ENCODE measurements at places on chromosomes 4 and X.
A peak's percentile ranks its signal among the peaks of the same experiment; 100 is the strongest.

DNA sequence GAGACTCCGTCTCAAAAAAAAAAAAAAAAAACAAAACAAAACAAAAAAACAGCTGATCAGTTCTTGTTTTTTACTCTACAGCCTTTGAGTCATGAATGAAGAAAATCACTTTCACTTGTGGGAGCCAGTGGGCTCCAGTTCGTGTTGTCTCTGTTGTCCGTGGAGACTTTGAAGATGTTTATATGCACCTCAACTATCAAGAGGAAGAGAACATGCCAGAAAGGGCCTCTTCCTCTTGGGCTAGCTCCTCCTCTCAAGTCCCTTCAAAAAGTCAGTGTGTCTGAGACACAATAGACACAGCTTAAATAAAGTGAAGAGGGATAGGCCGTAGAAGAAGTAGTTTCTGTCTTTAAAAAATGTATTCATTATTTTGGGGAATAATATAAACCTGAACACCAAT, 182.7 kb downstream of the KDR start:
- no peak for DNase-seq

DNA sequence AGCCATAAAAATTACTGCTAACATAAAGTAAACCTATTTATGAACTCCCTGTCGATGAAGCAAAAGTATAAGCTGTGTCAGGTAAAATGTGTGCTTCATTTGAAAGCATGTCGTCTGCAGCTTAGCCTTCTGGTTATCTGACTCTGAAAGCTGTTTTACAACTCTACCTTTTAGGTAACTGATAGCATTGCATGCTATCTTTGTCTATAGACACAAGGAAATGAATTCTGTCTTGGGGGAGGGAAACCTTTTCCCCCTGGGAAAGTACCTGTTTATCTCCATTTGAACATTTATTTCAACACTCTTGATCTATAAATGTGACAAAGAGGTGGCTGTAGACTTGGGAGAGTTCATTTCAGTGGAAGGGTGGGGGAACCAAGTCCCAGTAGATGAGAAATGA, 51.4 kb downstream of the RAB40A start:
- no peak for DNase-seq

DNA sequence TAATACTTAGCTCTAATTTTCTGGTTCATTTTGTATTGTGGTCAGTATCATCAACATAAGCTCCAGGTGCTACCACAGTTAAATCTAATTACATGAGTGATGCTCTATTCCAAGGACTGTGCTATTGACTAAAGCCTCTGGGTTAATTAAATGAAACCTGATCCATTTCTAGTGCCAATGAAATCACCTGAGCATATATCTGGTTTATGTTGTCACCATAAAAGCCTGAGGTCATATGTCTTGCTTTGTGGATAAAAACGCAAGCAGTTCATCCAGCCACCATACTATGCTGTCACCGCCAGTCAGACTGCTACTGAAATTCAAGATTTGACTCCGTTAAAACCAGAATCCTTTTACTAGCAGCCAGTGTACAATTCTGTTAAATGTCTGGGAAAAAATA, 64.2 kb upstream of the ZNF518B start:
- no peak for DNase-seq

- no peak for DNase-seq
These were observed 36.8 kb upstream of the REST start for GRCh38 chr4:56870946-56871345.

GRCh38 chr4:70099206-70099605, 49.0 kb downstream of the HTN1 start:
- DNase-seq, result no peak

DNA sequence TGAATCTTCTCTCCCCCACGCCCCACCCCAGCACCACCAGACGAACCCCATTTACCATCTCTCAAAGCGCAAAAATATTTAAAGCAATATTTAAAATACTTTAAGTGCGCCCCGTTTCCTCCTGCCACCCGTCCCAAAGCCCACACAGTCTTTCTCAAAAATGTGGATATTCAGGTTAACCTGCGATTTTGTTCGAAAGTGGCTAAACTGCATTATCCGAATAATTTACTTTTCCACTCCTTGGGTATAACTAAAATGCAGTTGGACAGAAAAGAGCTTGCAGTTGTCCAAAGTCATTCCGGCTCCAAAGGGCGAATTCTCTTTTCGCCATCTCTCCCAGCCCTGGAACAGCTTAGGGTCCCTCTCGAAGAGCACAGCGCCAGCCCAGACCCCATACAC, 662 bp downstream of the SMIM43 start:
- DNase-seq, result no peak

DNA sequence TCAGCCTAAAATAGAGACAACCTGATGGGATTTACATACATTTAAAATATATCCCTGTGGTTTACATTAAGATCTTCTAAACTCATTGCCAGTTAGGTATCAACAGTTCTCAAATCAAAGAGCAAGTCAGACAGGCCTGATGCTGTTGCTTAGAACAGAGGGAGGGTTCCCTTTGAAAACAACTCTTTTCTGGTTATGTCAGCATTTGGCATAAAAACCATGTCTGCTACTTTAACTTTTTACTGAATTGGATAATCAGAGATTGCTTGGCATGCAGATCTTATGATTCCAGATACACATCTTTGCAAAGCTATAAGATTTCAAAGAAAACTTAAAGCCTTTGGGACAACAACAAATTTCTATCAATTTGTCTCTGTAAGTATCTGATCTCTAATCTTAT, 140.8 kb downstream of the CPE start:
- no peak for DNase-seq

- no peak for DNase-seq
These were observed 83.2 kb downstream of the SHROOM3 start for GRCh38 chr4:76518241-76518640.

DNA sequence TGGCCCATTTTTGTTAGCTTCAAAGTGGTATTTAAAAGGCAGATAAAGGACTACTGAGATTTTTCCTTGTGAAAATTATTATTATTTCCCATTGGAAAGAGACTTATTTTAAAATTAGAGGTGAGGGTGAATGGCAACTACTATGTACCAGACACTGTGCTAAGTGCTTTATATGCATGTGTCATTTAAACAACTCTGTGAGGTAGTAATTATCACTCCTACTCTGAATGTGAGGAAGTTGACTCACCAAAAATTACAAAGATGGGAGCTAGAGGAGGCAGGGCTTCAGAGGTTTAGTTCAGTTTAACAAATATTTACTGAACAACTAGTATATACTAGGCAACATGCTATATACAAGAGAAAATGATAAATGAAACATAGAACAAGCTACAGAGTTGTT, 78.2 kb downstream of the MSL3 start:
- DNase-seq, result no peak

- DNase-seq, result no peak
These were observed 56.9 kb downstream of the SERTM2 start for GRCh38 chrX:111568354-111568753.

DNA sequence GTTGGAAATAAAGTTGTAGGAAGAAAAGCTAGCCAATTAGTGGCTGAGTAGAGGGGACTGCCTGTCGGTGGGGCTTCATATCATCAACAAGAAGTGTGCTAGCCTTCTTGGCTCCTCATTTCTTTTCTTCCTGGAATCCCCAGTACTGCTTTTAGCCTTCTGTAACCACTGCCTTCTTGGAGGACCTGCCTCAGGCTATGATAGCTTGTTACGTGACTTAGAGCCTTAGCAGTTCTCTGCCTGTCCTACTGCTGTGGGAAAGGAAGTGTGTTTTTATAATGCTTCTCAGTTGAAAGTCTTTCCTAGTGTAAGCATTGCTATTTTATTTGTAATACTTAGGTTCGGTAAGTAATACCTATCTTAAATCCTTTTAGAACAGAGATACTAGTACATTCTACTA, 61.9 kb downstream of the LARP1B start:
- DNase-seq, result no peak

DNA sequence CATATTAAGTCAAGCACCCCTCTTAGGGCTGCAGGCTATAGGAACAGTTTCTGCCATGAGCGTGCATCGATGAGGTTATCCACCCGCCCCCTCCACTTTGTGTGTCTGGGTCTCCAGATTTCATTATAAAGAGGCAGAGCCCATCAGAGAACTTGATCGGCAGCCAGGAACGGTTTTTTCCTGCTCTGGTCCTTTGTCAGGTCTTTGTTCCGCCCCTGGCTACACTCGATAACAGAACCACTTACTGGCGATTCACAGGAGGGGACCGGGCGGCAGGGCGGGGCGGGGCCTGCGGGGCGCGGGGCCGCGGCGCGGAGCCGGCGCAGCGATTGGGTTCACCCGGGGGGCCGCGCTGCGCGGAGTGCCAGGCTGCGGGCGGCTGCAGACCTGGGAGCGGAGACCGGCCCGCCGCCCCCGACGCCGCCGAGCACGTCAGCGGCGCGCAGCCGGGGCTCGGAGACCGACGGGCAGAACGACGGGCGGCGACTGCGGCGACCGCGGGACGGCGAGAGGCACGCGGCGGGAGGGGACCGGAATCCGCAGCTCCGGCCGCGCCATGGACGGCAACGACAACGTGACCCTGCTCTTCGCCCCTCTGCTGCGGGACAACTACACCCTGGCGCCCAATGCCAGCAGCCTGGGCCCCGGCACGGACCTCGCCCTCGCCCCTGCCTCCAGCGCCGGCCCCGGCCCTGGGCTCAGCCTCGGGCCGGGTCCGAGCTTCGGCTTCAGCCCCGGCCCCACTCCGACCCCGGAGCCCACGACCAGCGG, at the start of gene SLC10A4:
SLC10A4 (plus strand) TSS at position 338 of the 771 bp plus-strand sequence; CDS start at position 557, 219 bp downstream.
- no peak for DNase-seq

DNA sequence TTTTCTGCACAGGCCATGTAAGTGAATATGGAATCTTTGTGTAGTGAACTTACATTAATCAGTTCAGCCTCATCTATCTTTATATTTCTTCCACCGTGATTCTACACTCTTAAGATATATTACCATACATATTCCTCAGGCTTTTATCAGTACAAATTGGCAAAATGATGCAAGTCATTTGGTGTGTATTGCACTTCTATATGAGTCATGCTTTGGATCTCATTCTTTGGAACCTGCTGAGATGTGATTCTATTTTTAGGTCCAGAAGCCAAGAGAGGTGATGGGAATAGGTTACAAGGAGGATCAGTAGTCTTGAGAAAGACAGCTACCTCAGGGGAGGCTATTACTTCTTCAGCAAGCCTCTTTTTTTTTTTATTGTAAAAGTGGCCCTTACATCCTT, 204.4 kb downstream of the ZNF330 start:
- DNase-seq, result no peak

- DNase-seq, result no peak
These were observed 40.4 kb upstream of the AFAP1 start for GRCh38 chr4:7980036-7980435.

GRCh38 chr4:17335371-17335770, 176.5 kb downstream of the QDPR start:
- DNase-seq, result no peak

- no peak for DNase-seq
These were observed 123.9 kb upstream of the CBR4 start for GRCh38 chr4:169133932-169134331.

DNA sequence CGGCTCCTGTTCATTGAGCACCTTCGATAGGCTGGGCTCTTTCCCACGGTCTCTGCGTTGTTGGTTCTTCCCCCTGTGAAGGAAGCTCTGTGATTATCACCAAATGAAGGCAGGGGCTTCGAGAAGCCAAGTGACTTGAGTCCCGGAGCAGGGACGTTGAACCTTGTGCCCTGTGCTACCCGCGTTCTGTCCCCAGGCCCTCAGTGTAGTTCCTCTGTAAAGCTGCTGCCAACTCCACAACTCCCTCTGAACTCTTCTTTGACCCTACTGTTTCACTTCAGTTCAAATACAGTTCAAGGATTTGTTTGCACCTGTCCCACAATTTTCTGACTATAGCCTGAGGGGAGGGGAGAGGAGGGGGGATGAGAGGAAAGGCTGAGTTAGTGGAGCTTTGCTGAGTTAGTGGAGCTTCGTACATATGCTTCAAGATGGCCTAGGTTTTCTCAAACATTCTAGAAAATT, 635 bp upstream of the PHF8 start:
- DNase-seq, result no peak

GRCh38 chrX:14274691-14275090, 245.0 kb upstream of the GEMIN8 start:
- DNase-seq, result no peak

DNA sequence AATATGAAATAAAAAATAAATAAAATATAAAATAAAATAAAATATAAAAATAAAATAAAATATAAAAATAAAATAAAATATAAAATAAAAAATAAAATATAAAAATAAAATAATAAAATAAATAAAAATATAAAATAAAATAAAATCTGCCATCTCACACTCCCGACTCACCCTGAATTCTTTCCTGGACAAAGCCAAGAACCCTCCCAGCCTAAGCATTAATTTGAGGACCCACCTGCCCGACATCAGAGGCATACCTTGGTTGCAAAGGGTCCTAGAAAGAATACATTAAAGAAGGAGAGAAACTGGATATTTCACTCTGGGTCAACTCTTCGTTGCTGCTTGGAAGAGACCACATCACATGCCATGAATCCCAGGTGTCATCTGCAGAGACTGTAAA, 138.3 kb downstream of the CRLF2 start:
- no peak for DNase-seq

- no peak for DNase-seq
These were observed 11.1 kb upstream of the LNX1 start for GRCh38 chr4:53602390-53602789.

- DNase-seq, result peak; percentile 44
These were observed 43.7 kb downstream of the NSG1 start for GRCh38 chr4:4430492-4431195.

DNA sequence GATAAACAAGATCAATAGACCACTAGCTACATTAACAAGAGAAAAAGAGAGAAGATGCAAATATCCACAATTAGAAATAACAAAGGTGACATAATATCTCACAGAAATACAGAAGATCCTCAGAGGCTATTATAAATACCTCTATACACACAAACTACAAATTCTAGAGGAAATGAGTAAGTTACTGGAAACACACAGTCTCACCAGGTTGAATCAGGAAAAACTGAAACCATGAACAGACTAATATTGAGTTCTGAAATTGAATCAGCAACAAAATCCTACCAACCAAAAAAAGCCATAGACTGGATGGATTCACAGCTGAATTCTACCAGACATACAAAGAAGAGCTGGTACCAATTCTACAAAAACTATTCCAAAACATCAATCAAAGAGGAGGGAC, 211.8 kb upstream of the CPEB2 start:
- DNase-seq, result no peak

DNA sequence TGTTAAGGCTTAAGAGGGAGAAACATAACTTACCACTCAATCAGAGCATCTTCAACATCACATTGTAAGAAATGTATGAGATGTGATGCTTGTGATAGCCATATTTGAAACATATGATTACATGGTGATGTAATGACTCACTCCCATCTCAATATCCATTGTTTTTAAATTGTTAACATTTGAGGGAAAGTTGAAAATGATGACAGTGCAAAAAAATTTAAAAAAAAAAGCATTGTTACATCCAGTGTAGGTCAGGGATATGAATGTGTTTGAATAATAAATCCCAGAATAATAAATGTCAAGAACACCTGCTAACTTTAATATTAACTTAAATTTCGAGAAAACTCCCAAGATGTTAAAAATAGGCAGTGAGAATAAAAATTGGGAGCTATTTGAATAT, 6.4 kb upstream of the CCSER1 start:
- no peak for DNase-seq

GRCh38 chr4:10701161-10701560, 16.6 kb upstream of the CLNK start:
- no peak for DNase-seq

Measured in aorta (tissue), 5 donors.